ENCODE measurements at places on chromosomes 2 and 18.

GRCh38 chr18:63205791-63206252 lies 113.7 kb downstream of the BCL2 start:
- DNase-seq = no peak

- no peak for DNase-seq
These were observed 381.2 kb downstream of the MBD2 start for GRCh38 chr18:53843113-53843760.

GRCh38 chr18:10995550-10995949 lies 153.8 kb downstream of the PIEZO2 start:
- DNase-seq = no peak

DNA sequence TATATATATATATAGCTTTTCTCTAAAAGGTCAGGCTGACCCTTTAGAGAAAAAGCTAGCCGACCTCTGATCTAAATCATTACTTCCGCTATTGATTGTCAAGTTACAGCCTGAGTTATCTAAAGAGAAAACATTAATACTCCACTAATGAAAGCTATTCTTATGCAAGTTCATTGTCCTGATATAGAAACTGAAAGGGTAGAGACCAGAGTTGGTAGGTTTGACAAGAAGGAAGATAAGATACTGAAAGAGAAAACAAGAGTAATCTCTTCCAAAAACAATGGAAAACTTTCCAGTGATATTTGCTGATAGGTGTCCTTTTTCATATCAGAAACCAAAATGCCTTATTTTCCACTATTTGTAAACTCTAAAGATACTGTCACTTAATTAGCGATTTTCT lies 62.8 kb upstream of the SLC39A10 start:
- DNase-seq = no peak

DNA sequence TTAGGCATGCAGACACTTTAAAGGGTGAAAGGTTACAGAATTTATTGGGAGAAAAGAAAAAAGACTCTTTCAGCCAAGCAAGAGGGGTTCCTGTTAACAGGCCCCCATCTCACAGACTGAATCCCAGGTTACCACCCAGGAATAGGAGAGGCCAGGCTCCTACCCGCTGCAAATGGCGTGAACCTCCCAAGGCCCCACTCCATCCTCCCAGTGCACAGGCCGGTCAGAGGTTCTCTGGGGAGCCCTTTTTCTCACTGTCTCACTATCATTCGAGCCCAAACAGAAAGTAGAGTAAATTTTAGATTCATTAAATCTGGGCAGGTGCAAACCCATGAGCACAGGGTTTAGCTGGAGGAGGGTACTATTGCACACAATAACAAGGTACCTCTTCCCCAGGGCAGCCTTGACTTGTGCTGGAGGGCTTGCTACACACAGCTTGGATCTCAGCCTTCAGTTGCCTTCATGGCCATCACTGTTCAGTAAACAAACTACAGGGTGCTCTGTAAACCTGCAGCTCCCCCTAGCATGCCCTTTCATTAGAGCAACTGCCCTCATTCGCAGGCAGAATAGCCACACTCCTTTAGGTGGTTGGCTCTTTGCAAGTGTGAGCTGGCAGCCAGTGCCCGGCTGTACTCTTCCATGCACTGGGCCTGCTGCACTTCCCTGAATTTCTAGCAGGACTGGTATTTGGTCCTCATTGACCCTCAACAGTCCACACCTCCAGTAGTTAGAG lies 7.3 kb upstream of the PLEK start:
- no peak for DNase-seq

DNA sequence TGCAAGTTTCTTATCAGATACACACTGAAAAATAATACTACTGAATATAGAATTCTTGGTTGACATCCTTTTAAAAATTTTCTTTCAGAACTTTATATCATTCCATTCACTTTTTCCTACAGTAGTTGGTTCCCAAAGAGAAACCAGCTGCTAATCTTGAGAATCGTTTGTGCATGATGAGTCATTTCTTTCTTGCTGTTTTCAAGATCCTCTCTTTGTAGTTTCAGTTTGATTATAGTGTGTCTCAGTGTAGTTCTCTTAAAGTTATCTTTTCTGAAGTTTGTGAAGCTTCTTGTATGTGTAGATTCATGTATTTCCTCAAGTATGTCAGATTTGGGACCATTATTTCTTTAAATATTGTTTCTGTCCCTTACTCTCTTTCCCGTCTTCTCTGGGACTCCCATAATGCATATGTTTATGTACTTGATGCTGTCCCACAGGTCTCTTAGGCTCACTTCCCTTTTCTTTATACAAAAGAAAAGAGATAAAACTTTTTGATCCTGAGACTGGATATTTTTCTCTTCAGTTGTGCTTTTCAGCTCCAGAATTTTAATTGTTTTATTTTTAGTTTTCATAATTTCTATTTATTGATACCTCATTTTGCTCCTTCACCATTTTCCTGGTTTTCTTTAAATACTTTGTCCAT lies 801.0 kb downstream of the TDRD15 start:
- DNase-seq = no peak

- no peak for DNase-seq
These were observed 296.3 kb downstream of the DYSF start for GRCh38 chr2:71749671-71750101.

All from cerebellar nuclear complex (tissue), 1 donor.